ENCODE measurements at places on chromosomes 11 and 22.
A peak's percentile ranks its signal among the peaks of the same experiment; 100 is the strongest.

DNA sequence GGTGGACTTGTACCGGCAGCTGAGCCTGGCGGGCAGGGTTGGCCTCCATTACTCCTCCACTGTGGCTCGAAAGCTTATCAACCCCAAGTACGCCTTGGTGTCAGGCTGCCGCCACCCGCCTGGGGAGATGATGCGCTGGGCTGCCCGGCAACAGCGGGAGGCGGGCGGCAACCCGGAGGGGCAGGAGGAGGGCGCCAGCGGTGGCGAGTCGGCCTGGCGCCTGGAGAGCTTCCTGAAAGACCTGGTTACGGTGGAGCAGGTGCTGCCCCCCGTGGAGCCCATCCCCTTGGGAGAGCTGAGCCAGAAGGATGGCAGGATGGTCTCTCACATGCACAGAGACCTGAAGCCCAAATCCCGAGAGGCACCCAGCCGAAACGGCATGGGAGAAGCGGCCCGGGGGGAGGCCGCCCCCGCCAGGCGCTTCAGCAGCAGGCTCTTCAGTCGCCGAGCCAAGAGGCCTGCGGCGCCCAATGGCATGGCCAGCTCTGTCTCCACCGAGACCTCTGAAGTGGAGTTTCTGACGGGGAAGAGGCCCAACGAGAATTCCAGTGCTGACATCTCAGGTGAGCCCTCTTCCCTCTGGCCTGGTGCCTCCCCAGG is 26.7 kb downstream of the FAM83F start:
- DNase-seq: no peak

GRCh38 chr11:34609850-34610249 is 11.0 kb upstream of the EHF start:
- DNase-seq: no peak

DNA sequence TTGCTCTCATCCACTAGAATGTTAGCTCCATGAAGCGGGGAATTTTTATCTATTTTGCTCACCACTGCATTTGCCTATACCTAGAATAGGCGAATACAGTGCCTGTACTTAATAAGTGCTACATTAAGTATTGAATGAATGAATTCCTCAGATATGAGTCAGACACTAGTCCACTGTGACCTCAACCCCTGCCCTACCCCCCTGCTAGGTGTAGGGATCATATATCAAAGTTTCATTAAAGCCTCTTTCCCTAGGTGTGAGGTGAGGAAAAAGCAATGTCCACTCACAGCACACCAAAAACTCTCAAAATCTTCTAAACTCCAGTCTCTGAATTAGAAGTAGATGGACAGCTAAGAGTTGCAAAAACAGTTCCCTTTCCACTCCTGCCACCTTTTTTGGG is 9.8 kb upstream of the PSMA1 start:
- DNase-seq: no peak

DNA sequence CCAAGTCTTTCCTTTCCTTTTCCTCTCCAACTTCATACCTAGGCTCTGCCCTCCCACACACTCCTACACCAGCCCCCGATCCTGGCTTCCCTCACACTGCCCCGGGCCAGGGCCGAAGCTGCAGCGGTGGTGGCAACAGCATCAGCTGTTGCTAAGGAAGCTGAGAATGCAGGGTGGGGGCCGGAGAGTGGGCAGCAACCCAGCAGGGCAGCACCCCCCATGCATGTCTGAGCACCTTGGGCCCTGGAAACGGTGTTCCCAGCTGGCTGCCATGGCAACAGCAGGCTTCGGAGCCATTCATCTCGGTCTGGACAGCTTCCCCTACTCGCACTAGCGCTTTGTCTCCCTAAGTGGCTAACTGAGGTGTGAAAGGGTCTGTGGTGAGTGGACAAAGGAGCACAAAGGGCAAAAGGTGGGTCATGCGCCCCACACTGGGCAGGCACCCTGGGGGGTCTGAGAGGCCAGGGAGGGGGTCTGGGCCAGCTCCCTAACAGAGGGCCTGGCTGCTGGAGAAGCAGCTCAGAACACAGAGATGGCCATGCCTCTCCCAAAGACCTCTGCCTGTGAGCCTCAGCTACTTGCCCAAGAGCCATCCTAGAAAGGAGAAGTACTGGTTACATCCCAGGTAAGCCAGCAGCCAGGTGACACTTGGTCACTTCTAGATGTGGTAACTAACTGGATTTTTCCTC is 42.1 kb upstream of the JAM3 start:
- no peak for DNase-seq

DNA sequence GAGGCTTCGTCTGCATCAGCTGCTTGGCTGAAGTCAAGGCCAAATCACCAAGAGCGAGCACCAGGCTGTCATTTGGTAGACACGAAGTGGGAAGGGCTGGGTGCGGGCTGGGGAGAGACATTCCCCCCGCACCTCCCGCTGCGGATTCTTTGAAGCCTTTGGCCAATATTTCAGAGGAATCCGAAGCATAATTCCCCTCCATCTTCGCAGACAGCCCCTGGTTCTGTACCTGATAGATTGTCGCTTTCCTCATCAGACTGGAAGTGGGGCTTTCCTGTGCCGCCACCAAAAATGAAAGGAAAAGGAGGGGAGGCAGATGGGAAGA is 15.3 kb downstream of the BLID start:
- peak; percentile 83 for DNase-seq

DNA sequence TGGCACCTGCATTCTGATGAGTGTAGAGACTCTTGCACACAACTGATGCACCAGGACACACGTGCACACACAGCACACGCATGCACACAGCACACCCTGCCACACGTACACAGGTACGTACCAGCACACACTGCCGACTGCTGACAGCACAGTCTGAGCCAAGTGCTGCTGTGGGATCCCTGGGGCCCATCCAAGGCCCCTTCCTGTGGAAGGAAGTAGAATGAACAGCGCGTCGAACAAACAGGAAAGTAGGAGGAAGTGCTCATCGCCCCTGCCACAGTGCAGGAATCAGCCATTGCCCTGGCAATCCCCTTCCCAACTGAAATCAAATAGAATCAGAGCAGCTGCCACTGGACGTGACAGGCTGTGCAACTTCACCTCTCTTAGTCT is 57.9 kb downstream of the CD82 start:
- DNase-seq: no peak

GRCh38 chr11:119641983-119642745 is 86.8 kb downstream of the NECTIN1 start:
- DNase-seq: peak; percentile 20

- DNase-seq: no peak
Observed at GRCh38 chr11:104979839-104980238, 11.5 kb upstream of the CASP4 start.

GRCh38 chr22:39220450-39220849 is 24.3 kb downstream of the PDGFB start:
- DNase-seq: no peak

- no peak for DNase-seq
Observed at GRCh38 chr22:31538815-31539214, 42.5 kb downstream of the SFI1 start.

- DNase-seq: peak; percentile 41
Observed at GRCh38 chr11:71420455-71421241, 27.5 kb downstream of the DHCR7 start.

All from pons (tissue), 1 donor.